ENCODE measurements at places on chromosomes 13 and 19. TPM values are rescaled to one million over a fixed set of nuclear protein-coding genes. Genes with fewer than 3 reads are reported as not detected.

DNA sequence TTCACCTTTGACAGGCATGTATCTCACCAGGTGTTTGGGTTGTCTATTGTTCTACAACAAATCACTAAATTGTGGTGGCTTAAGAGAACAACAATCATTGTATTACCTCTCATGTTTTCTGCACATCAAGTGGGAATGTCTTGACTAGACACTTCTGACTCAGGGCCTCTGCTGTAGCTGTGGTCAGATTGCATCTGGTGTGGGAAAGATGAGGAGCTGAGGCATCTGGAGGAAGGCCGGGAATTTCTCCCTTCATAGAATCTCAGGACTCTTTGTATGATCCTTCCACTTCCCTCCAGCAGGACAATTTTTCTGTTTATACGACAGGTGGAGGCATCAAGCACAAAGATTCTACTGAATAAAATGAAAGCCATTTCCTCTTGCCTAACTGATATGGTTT, 511.8 kb upstream of the NBEA start:
- DNase-seq = no peak

The C2CD4C gene
- total RNA-seq = 0.08 TPM

GRCh38 chr19:50377517-50377916, 1.3 kb downstream of the NR1H2 start:
- DNase-seq = no peak

GRCh38 chr19:35731779-35732405, 10.4 kb downstream of the IGFLR1 start:
- no peak for DNase-seq

The SIRT2 gene
- 28.7 TPM for total RNA-seq

GRCh38 chr19:45817725-45818301, 2.7 kb upstream of the RSPH6A start:
- DNase-seq = no peak

DNA sequence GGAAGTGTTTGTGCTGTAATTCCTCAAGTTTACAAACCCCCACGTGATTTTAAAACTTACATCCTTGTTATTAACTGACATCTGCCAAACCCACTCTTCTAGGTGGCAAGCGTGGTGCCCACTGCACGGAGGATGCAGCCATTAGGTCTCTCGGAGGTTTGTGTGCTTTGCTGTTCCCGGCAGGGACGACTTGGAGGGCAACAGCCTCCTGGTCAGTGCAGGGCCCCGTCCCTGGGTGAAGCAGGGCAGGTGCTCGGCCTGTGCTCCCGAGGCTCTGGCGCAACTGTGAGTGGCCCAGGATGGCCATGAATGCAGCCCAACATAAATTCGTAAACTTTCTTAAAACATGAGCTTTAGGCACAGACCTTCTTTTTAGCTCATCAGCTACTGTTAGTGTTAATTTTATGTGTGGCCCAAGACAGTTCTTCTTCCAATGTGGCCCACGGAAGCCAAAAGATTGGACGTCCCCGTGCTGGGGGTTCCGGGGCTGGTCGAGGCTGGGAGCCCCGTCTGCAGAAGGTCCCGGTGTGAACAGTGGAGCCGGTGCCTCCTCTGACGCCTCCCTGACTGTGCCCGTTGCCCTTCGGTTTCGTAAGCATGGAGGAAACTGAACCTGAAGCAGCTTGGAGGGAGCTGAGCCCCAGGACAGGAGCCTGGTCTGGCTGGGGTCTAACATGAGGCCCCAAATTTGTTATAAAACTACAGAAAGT, 11.9 kb downstream of the GAS6 start:
- no peak for DNase-seq

DNA sequence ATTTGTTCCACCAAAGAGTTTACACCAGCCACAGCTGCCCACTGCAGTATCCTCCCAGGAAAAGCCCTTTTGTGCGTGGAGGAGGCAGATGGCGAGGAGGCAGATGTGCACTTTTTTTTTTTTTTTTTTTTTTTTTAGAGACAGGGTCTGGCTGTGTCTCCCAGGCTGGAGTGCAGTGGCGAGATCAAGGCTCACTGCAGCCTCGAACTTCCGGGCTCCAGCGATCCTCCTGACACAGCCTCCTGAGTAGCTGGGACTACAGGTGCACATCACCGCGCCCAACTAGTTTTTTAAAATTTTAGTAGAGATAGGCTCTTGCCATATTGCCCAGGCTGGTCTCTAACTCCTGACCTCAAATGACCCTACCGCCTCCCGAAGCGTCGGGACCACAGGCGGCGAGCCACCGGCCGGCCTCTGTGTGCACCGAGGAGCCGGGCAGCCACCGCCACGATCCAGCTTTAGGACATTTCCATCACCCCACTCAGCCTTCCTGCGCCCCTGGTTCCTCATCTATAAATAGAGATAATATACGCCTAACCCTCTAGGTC, 563 bp upstream of the PDCD5 start:
- no peak for DNase-seq

The FFAR2 gene
- not detected for total RNA-seq

- DNase-seq = no peak
Measured at GRCh38 chr13:105336706-105337576, 1198.5 kb downstream of the EFNB2 start.

- DNase-seq = no peak
Measured at GRCh38 chr19:41537789-41538188, 38.2 kb upstream of the CEACAM21 start.

The ADAT3 gene
- 9.6 TPM for total RNA-seq

DNA sequence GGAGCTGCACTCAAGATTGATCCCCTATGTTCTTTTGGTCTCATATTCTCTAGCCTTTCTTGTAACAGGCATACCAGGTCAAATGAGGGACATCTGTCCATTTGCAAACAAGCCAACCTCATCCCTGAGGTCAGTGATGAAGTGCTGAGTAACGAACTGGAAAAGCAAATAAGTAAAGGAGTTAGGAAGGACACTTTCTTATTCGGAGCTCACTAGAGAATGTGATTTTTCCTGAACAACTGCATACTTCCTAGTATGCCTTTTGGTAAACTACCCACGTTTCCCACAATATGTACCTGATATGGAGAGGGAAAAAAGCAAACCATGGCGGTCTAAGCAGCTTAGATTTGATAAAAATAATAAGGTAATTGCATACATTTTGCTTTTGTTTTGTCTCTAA, 91.0 kb upstream of the MYCBP2 start:
- no peak for DNase-seq

- no peak for DNase-seq
Measured at GRCh38 chr13:26950546-26950945, 190.0 kb upstream of the GPR12 start.

GRCh38 chr19:4049432-4049831, 17.3 kb downstream of the ZBTB7A start:
- DNase-seq = no peak

Measured in activated T-helper 1 cell treated with anti-CD3 and anti-CD28 coated beads, Interleukin-12 subunit alpha, Interleukin-12 subunit beta, Interleukin-2, Interleukin-4 antibody, amounts not matched to agents 30 ng/mL and 10 ng/mL and 1 ng/mL, durations not matched to agents 14 hours and 24 hours and 36 hours (primary cell).